ENCODE measurements at places on chromosomes 1 and 21. TPM values are rescaled to one million over a fixed set of nuclear protein-coding genes. Genes with fewer than 3 reads are reported as not detected.

GRCh38 chr1:44333376-44333775 lies 21.7 kb downstream of the ERI3 start:
- DNase-seq, result no peak

- DNase-seq, result no peak
Measured at GRCh38 chr1:215667761-215668160, 100.7 kb downstream of the KCTD3 start.

- DNase-seq, result peak; percentile 59
Measured at GRCh38 chr1:212285685-212286555, 710 bp downstream of the PPP2R5A start.

DNA sequence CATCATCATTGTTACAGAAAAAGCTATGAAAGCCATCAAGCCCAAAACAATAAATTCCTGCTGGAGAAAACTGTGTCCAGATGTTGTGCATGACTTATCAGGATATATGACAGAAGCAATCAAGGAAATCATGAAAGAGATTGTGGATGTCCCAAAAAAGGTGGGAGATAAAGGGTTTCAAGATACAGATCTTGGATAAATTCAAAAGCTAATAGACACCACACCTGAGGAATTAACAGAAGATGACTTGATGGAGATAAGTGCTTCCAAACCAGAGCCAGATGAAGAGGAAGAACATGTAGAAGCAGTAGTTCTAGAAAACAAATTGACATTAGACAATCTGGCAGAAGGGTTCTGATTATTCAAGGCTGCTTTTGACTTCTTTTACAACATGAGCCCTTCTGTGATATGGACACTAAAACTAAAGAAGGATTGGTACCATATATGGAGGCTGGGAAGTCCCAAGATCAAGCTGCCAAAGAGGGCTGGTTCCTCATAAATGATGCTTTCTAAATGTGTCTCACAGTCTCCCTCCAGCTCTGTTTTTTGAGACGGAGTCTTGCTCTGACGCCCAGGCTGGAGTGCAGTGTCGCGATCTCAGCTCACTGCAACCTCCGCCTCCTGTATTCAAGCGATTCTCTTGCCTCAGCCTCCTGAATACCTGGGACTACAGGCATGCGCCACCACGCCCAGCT lies 32.1 kb upstream of the LRIG2 start:
- no peak for DNase-seq

- DNase-seq, result no peak
Measured at GRCh38 chr1:80359666-80360065, 1353.1 kb upstream of the ADGRL4 start.

GRCh38 chr1:24189528-24189927 lies 2.4 kb upstream of the IFNLR1 start:
- no peak for DNase-seq

GRCh38 chr1:185345913-185346720 lies 29.1 kb upstream of the IVNS1ABP start:
- DNase-seq, result no peak

DNA sequence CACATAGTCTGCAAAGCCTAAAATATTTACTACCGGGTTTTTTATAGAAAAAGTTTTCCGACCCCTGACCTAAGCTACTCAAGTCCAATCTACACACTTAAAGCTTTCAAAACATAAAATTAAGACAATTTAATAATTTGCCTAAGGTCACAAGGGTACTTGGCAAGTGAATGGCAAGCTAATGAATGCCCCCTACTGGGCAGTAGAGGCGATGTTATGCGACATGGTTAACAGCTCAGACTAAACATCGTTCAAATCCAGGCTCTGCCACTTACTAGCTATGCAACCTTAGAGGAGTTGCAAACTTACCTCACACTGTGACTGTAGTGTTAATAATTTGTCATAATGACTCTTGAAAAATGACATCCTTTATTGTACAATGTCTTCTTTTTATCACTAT lies 317.2 kb upstream of the NFIA start:
- DNase-seq, result peak; percentile 72

DNA sequence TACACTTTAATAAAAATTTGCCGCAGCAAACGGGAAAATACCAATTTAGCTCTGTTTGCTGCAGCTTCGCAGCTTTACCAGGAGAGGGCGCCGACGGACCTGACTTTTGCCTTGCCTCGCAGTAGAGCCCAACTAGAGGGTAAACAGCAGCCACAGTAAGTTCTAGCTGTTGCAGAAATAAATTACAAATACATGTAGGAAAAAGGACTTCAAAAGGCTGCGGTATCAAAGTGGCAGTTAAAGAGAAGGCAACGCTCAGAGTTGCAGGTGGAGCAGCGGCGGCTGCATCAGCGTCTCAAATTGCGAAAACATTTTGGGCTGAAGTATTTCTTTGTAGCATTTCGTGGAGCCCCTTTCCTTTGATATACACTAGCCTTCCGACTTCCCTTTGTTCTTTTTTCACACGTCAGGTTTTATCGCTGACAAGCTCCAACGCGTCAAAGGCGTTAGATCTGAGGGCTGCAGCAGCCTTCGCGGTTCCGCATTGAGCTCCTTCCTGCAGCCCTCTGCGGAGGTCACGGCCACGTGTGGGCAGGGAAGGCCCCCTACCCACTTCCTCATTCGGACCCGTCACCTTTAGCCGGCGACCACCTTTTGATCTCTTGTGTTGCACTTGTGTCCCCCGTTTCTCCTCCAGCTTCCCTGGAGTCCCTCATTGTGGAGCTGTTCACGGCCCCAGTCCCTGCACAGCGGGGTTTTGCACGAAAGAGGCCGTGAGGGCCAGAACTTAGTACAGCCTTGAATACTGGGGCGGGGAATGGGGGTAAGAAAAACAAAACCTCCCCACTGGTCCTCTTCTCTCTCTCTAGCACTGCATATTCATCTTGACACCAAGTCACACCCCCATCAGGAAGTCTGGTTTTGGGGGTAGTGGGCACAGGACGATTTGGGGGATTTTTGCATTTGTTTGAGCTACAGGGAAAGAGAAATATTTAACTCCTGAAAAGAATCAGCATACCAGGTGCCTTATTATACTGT lies 72.8 kb downstream of the S1PR1 start:
- peak; percentile 75 for DNase-seq

GRCh38 chr1:235076504-235077162 lies 52.0 kb downstream of the TOMM20 start:
- no peak for DNase-seq

- no peak for DNase-seq
Measured at GRCh38 chr1:227889047-227889862, 58.5 kb downstream of the WNT9A start.

DNA sequence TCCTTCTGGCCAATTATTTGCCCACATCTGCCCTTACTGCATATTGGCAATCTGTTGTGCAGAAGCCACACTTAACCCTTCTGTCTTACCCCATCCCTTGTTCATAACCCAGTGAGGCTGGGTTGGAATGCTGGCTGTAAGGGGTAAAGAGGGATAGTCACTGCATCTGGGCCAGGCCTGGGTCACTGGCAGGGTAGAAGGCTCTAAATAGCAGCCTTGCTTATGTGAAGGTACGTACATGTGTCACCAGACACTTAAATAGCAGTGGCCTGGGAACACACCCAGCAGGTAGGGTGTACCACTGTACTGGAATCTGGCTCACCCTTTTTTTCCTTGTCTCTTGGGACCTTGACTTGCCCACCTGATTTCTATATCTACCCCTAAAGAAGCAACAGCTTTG lies 9.9 kb upstream of the TARS2 start:
- DNase-seq, result no peak

DNA sequence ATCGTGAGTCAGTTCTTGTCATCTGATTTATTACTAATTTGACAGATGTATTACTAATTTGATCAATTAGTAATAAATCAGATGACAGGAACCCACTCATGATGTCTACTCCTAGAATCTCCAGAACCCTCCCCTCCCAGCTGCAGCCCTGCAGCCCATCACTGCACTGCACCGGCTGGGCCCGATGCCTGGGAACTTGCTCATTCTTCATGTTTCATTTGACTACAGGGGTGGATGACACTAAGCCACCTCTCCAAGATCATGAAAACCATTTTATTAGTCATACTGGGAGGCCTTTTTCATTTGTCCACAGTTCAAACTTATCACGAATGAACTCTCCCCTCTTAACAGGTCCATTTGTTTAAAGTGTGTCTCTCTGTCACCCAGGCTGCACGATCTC lies 41.0 kb downstream of the KCNH1 start:
- DNase-seq, result no peak

GRCh38 chr1:20073256-20073655 lies 3.3 kb downstream of the PLA2G5 start:
- no peak for DNase-seq

- DNase-seq, result no peak
Measured at GRCh38 chr1:187374742-187375141, 546.0 kb downstream of the PLA2G4A start.

GRCh38 chr1:16241221-16241708 lies 4.3 kb upstream of the CPLANE2 start:
- no peak for DNase-seq

GRCh38 chr1:66596191-66596590 lies 62.2 kb downstream of the SGIP1 start:
- DNase-seq, result no peak

DNA sequence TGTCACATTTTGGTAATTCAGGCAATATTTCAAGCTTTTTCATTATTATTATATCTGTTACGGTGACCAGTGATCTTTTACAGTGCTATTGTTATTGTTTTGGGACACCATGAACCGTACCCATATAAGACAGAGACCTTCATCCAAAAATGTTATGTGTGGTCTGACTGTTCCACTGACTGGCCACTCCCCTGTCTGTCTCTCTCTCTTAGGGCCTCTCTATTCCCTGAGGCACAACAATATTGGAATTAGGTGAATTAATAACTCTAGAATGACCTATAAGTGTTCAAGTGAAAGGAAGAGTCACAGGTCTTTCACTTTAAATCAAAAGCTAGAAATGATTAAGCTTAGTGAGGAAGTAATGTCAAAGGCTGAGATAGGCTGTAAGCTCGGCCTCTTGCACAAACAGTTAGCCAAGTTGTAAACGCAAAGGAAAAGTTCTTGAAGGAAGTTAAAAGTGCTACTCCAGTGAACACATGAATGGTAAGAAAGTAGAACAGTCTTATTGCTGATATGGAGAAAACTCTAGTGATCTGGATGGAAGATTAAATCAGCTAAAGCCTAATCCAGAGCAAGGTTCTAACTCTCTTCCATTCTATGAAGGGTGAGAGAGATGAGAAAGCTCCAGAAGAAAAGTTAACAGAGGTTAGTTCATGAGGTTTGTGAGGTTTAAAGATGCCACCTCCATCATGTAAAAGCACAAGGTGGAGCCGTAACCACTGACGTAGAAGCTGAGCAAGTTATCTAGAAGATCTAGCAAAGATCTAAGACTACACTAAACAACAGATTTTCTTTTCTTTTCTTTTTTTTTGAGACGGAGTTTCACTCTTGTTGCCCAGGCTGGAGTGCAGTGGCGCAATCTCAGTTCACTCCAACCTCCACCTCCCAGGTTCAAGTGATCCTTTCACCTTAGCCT lies 19.7 kb upstream of the DIPK1A start:
- no peak for DNase-seq

DNA sequence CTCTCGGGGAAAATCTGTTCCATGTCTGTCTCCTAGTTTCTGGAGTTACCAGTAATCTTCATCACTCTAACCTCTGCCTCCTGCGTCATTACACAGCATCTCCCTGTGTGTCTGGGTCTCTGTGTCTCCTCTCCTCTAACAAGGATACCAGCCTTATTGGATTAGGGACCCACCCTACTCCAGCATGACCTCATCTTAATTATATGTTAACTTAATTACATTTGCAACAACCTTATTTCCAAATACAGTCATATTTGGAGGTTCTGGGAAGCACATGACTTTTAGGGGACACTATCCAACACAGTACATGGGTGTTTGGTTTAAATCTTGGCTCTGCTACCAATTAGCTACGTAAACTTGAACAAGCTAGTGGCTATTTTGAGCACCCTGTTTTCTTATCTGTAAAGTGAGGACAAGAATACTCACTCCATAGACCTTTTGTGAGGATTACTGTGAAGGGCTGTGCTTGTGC lies 83.9 kb upstream of the SGIP1 start:
- DNase-seq, result no peak

DNA sequence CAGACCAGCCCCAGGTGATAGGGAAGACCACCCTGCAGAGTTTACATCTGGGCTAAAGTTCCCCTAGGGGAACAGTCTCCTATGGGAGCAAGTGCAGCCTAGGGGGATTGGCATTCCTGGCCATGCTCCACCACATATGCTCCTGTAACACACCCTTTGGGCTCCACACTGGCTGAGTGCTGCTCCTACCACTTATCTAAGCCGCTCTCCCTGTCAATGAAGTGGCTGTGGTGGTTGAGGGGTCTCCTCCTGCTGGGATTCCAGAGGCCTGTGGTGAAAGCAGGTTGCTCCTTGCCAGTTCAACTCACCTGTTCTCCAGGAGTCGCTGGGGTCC lies 51.1 kb downstream of the COL24A1 start:
- DNase-seq, result no peak

DNA sequence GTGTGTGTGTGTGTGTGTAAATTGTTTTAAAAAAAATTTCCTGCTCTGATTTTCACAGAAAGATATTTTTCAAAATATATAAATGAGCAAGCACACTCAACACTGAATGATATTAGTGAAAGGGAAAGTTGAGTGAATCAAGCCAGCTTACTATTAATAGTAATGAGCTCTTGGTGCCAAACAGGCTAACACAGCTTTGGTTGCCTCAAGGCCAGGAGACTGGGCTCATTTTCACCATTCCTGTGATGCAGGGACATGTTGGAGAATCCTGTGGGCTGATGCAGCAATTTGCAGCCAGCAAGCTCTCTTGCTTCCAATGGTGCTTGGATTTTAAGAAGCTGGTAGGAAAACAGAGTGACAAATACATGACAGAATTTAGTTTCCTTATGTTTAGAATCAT lies 30.2 kb downstream of the PLA2G4A start:
- no peak for DNase-seq

The CHD5 gene
- total RNA-seq, result under 0.01 TPM

The SPRR1A gene
- total RNA-seq, result not detected

The CFAP74 gene
- not detected for total RNA-seq

The YIPF1 gene
- total RNA-seq, result 13.4 TPM

The RIMKLA gene
- total RNA-seq, result under 0.01 TPM

The CA14 gene
- not detected for total RNA-seq

The GABRD gene
- 0.51 TPM for total RNA-seq

The CASQ2 gene
- not detected for total RNA-seq

The GGPS1 gene
- total RNA-seq, result 24.7 TPM

The PLA2G4A gene
- total RNA-seq, result 25.9 TPM

Measured in dermis blood vessel endothelial cell (primary cell).